SHP77 (cell line): ENCODE measurements at places on chromosomes 1 and 21.

DNA sequence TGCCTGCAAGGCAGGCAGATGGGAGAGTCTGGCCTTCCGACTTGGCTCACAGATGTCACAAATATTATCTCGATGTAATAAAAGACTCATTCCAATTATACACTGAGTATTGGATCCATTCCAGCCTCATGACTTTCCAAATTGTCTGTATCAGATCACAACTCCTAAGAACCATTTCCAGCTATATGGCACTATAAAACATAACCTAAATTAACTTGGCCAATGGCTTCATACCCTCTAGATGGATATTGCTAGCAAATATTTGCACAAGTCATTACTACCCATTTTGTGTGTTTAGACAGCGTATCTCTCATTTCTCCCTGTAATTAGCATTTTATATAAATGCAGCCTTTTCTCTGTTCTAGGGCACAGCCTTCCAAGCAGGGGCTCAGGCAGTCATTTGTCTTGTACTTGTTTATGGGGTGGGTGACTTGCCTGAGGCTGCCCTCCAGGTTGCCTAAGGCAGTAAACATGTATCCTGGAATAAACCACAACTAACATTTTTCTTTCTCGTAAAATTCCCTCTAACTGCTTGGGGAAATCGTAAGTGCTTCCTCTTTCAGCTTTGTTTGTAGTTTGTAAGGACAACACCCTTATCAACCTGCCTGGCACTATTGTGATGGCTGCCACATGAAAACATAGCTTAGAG, 70.6 kb upstream of the KCNJ6 start:
- peak; percentile 70 for DNase-seq

DNA sequence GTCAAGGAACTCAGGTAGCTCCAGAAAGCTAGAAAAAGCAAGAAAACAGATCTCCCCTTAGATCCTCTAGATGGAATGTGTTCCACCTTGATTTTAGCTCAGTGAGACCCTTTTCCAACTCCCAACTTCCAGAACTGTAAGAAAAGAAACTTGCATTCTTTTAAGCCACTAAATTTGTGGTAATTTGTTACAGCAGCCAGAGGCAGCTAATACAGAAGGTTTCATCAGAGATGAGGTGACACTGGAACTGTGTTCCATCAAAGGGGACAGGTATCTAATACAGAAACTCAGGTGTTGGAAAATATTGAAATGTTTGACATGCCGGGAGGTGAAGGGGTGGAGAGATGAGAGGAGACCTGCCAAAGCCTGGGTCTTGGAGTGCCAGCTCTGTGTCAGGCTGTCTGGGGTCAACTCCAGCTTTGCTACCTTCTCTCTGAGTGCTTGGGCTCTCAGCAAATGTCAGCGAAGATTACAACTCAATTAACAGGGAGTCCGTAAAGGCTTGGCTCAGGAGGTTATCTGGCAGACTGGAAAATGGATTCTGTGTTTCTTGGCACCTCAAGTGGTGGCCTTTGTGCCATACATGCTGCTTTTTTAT, 71.3 kb downstream of the PLPP3 start:
- DNase-seq: no peak

DNA sequence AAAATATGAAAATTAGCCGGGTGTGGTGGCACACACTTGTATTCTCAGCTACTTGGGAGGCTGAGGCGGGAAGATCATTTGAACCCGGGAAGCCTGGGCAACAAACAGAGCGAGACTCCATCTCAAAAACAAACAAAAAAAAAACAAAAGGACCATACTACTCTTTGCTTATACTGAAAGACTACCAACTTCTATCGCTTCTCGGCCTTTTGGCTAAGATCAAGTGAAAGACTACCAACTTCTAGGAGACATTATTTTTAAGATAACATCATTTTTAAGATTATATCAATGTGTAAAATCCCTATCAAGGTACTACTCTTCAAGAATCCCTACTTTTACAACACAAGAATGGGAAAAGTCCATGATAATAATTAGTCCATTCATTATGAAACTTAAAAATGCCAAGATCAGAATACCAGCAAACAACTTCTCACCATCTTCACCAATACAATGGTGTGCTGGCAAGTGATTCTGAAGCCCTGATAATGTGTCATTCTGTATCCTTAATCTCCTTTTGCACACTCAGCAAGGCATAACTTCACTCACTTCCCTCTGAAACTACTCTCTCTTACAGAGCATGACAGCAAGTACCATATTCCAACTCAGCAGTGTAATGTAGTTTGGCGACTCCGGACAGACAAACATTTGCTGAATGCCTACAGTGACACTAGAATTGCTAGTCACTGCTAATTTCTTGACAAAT, 1.7 kb downstream of the PTP4A2 start:
- DNase-seq: no peak

DNA sequence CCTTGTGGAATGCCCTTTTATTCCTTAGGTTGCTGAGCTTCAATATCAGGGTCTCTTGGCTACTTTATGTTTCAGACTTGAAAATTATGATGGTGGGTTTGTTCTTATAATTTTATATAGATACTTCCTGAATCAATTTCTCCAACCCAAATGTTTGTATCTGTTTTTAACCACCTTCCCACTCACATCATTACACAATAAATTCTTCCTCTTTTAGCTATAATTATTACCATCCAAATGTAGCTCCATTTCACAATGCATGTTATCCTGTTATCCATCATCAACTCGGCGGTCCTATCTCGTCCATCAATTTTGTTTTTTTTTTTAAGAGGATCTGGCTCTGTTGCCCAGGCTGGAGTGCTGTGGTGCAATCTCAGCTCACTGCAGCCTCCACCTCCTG, 357.6 kb upstream of the ZP4 start:
- no peak for DNase-seq

GRCh38 chr21:42107881-42108553, 36.9 kb downstream of the UMODL1 start:
- peak; percentile 66 for DNase-seq

- DNase-seq: no peak
Observed at GRCh38 chr1:52550447-52550846, 2.4 kb downstream of the TUT4 start.

DNA sequence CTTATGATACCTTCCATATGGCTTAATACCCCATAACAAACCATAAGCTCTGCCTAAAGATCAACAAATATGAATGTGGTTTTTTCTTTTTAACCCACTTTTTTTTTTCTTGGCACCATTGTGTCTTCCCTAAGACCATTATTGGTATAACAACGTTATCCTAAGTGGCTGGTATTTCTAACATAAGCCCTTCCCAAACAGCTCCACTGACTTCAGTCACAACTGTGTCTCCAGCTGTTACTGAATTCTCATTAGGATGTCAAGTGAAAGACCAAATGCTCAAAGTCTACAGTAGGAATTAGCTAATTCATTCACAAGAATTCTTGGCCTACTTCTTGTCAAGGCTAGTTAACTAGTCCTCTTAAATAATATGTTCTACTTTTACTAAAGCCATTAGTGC, 4.2 kb upstream of the RXRG start:
- DNase-seq: no peak

GRCh38 chr1:26784886-26785285, 2.9 kb upstream of the PIGV start:
- no peak for DNase-seq

GRCh38 chr1:12078938-12079861, 16.1 kb downstream of the TNFRSF8 start:
- DNase-seq: peak; percentile 9

DNA sequence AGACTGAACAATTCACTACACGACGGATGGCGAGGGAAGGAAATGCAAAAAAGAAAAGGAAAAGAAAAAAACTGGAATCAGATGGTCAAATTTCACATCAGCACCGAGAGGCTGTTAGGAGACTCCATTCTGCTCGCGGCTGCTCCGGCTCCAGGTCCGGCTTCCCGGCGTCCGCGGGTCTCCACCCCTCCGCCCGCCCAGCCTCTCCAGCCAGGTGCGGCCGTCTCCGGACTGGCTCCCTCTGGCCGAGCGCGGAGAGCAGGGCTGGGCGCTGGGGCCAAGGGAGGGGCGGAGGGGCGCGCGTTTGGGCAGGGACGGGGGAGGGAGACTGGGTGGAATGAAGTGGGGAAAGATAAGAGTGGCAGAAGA, 332 bp downstream of the KCNJ6 start:
- peak; percentile 55 for DNase-seq

DNA sequence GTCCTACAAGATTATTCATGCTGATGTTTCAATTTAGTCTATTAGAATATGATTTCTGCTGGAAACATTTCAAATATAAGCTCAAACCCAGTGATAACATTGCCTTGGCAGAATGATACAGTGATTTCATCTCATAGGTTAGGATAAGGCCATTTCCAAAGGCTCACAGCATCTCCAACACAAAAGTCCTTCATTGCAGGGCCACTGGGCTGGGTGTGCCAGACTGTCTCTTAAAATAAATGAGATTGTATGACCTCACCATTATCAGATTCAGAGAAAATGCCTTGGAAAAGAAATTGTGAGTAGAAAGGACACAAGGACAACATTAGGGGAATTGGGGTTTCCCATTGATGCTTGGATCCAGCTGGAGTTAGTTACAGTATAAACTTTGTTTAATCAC, 30.4 kb downstream of the NGF start:
- DNase-seq: no peak

DNA sequence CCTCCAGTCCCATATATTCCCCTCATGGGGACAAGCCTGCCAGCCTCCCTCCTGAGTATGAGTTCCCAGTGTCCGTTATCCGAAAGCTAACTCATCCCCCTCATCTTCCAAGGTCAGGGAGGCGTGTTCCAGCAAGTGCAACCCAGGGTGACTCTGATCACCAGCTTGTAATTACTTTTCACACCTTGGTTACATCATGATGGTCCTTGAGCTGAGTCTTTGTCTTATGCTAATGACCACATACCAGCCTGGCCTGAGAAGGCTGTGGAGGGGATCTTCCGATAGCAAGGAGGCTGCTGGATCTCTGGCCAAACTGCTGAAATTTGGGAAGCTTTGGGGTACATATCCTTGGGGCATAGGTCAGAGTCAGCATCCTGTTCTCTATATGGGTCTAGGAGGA, 99.6 kb downstream of the DDX20 start:
- DNase-seq: no peak

- DNase-seq: no peak
Observed at GRCh38 chr1:191752342-191752741, 405.9 kb upstream of the RGS18 start.

DNA sequence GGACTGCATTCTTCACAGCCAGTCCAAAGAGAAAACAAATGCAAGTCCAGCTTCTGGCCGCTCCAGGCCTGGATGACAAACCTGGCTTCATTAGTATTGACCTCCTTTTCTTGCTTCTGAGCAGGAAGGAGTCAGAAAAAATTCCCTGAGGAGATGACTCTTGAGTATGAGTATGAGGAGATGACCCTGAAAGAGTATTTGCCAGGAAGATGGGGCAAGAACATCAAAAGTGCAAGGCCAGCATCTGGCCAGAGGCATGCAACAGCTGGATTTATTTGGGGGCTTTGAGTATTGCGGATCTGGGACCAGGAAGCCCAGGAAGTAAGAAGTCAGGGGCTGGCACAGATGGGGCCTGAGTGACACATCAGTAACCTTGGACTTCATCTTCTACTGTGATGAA, 113.9 kb downstream of the GLIS1 start:
- no peak for DNase-seq

GRCh38 chr21:40053007-40053406, 185.8 kb downstream of the PCP4 start:
- peak; percentile 2 for DNase-seq

GRCh38 chr1:231512147-231512698, 16.2 kb upstream of the TSNAX start:
- no peak for DNase-seq

- no peak for DNase-seq
Observed at GRCh38 chr1:175394739-175395138, 202.2 kb upstream of the KIAA0040 start.

DNA sequence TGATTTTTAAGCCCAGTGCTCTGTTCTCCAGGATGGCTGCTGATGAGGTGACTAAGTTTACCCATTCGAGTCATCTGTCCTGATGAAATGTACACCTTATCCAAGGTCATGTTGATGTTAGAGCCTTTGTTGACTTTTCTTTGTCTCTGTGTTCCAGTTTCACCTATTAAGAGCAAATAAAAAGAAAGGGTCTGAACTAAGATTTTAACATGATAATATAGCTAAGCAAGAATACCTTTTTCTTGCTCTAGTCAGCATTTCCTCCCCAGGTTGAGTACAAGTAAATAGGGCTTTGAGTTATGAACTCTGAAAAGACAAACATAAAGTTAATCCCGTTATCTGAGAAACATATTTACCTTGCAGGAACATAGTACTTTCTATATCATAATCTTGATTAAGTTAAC, 52.1 kb upstream of the GPR88 start:
- no peak for DNase-seq

DNA sequence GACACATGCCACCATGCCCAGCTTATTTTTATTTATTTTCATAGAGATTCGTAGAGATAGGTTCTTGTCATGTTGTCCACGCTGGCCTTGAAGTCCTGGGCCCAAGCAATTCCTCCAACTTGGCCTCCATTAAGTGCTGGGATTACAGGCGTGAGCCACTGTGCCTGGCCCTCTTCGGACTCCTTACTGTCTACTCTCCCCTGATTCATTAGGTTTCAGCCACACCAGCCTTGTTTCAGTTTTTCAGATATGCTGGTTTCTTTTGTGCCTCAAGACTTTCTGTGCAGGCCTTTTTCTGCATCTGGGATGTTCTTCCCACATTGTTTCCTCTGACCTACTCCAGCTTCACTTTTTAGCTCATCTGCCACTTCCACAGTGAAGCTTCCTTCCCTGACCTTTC, 85.4 kb downstream of the CACNA1E start:
- no peak for DNase-seq

- no peak for DNase-seq
Observed at GRCh38 chr21:16407403-16408240, 677.8 kb downstream of the USP25 start.

DNA sequence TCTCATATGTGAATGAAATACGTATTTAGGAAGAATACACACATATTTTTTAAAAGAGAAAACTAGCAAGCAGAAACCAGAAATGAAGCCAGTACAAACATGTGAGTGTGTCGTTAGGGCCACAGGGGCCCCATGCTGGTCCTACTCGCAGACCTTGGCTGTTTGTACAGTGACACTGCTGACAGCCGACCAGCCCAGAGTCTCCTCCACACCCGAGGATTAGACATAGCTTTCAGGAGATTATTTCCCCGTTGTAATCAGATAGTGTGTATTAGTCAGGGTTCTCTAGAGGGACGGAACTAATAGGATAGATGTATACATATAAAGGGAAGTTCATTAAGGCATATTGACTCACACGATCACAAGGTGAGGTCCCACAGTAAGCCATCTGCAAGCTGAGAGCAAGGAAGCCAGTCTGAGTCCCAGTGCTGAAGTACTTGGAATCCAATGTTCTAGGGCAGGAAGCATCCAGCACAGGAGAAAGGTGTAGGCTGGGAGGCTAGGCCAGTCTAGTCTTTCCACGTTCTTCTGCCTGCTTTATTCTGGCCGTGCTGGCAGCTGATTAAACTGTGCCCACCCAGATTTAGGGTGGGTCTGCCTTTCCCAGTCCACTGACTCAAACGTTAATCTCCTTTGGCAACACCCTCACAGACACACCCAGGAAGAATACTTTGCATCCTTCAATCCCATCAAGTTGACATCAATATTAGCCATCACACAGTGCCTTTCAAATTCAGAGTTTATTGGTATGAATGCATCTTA, 51.2 kb downstream of the DIP2A start:
- DNase-seq: no peak
